ENCODE measurements at places on chromosomes 11 and 22. TPM values are rescaled to one million over a fixed set of nuclear protein-coding genes. Genes with fewer than 3 reads are reported as not detected.

The YPEL1 gene
- 8.7 TPM for total RNA-seq

The HPX gene
- 2.5 TPM for total RNA-seq

The CAPN5 gene
- total RNA-seq: 7.1 TPM

The CSTF3 gene
- 26.3 TPM for total RNA-seq

The PLEKHA7 gene
- total RNA-seq: 0.39 TPM

The NRXN2 gene
- not detected for total RNA-seq

The CSRP3 gene
- not detected for total RNA-seq

The MAP6 gene
- 1.5 TPM for total RNA-seq

The CTSW gene
- not detected for total RNA-seq
